ENCODE measurements at places on chromosomes 5 and 9.

DNA sequence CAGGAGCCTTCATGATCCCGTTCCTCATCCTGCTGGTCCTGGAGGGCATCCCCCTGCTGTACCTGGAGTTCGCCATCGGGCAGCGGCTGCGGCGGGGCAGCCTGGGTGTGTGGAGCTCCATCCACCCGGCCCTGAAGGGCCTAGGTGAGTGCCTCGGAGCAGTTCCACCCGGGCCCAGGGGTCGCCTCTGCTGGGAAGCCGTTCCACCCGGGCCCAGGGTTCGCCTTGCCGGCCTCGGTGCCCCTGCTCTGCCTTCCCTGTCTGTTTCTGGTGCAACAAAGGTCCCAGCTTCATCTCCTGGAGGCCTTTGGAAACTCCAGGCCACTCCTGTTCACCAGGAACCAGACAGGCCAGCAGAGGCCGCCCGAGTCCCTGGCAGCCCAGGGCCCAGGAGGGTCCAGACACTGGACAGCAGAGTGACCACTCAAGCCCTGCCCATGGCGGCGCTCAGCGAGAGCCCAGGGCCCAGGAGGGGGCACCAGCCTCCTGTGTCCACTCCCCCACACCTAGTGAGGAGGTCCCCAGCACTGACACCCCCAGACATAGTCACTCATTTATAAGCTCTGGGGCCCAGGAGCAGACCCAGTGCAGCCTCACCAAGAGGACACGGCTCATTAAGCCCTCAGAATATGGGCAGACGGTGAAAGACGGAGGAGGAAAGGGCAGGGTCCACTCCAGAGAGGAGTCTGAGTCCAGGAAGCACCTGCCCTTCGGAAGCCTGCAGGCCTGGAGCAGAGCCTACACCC, 7.5 kb downstream of the SLC6A19 start:
- DNase-seq = peak; percentile 45

DNA sequence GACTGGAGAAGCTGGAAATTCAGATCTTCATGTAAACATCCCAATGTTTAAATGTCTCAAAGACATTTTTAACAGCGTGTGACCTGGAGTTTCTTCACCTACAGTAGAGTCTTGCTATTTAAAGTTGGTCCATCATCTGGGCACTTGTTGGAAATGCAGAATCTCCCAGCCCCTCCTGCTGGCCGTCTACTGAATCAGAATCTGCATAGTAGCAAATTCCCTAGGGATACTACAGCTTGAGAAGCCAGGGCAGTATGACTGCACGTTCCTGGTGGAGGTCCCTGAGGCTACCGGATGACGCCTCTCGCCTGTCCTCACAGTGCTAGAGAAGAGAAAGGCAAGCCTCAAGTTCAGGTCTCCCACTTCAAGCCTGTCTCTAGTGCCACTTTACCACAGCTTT, 15.7 kb downstream of the SAP30L start:
- no peak for DNase-seq

DNA sequence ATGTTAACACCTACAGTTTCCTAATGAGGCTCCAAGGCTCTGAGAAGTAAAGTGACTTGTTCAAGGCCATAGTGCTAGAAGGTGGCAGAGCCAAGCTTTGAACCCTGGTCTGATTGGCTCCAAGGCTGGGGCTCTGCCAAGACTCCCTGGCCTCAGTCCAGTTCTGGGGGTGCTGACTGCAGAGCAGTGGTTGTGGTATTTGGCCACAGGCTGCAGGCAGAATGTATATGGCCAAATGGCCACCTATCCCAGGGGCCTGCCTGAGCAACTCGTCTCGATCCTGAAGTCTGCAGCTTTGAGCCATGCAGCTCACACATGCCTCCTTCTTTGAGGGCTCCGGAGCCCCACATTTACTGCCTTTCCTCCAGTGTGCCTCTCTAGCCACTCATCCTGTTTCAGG, 9.7 kb upstream of the NEK6 start:
- DNase-seq = no peak

DNA sequence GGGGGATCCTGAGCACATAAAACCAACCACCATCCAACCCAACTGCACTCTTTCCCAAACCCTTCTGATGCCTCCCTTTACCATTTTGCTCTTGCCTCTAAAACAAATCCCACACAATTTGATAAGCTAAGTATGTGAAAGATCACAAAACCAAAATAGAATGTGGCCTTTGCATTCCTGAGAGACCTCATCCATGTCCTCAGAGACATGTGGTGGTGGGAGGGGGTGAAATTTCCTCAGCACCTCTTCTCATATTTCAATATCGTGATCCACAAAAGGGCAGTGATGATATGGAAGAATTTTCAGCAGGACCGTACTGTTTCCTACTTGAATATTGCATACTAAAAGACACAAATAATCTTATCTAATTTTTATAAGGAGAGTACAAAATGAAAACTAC, 423.3 kb downstream of the TLE1 start:
- DNase-seq = no peak

DNA sequence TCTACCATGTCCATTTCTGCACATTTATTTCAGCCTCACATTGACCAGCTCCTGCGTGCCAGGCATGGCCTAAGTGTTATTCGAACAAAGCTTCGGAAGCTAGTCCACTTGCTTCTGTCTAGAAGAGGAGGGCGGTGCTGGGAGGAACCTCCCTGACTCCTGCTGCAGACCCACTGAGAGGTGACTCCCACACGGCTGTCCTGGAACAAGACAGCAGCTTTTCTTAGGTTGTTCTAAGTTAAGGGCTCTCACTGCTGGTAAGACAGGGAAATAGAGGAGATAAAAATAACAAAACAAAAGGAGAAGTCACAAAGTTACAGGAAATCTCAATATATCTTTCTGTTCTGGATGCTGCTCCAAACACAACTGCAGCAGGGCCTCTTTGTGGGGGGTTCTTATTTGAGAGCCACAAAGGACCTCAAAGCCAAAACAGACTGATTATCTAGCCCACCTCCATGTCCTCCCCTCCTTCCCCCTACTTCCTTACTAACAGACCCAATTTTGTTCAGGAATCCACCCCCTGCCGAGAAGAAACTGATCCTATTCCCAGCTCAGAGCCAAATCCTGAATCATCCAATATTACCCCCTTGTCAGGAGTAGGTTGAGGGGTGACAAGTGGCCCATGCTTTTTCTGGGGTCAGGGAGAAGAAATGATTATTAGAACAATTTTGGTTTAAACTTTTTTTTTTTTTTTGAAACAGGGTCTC, 28.4 kb upstream of the KCNIP1 start:
- no peak for DNase-seq

DNA sequence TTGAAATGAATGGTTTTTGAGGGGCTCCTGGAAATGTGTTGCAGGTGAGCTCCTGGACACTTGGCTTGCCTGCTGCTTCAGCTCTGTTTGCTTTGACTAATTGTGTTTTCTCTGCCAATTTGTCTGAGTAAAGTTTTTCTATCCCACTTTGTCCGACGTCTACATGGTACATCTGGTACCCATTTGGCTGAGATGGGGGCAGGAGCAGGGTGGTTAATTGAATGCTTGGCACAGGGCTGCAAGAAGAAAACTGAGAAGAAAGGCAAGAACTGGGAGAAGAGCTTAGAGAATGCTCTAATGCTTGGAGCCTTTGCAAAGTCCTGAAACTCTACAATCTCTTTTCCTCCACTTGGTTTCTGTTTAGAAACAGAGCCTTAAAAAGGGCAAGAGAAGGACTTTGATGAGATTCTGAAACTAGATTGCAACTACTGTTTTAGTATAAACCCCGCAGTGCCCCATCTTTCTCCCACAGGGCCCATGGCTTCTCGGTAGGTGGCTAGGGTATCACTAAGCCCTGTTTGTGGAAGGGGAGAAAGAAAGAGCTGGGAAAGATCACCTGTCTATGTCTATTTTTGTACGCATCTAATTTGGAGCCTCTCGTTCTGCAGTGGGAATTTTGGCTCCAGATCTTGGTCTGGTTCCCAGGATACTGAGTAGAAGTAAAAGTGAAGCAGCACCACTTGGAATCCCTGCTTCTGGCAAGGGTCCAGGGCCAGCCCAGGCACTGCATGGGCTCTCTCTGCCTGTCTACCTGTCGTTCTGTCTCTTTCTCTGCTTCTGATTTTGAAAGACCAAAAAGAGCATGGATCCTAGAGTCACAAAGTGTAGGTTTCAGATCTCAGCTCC, 214.4 kb downstream of the SEMA6A start:
- DNase-seq = no peak

DNA sequence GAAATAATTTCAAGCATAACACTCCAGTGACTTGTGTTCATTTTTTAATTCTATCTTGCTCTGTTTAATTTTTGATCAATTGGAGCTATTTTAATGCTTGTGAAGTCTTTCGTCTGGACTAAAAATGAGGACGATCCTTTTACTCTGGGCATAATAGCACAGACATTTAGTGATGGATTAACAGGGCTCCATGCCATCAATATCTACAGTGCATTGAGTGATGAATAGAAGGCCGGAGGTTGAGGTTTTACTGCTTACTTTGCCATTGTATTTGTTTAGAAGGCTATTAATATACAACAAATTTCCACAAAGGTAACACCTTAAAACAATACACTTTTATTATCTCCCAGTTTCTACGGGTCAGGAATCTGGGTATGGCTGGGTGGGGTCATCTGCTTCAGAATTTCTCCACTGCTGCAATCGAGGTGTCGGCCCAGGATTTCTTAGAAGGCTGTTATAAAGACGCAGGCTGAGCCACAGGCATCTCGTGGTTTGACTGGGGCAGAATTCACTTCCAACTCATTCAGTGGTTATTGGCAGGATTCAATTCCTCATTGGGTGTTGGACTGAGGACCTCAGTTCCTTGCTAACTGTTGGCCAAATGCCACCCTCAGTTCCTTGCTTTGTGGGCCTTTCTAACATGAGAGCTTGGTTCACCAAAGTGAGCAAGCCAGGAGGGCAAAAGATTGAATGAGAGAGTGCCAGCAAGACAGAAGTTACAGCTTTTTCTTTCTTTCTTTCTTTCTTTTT, 265.4 kb upstream of the VLDLR start:
- DNase-seq = no peak

GRCh38 chr9:89604729-89605464, at the start of gene GADD45G:
Gene GADD45G (plus strand): TSS chr9:89605012. CDS start chr9:89605122, 110 bp downstream.
- peak; percentile 69 for DNase-seq

DNA sequence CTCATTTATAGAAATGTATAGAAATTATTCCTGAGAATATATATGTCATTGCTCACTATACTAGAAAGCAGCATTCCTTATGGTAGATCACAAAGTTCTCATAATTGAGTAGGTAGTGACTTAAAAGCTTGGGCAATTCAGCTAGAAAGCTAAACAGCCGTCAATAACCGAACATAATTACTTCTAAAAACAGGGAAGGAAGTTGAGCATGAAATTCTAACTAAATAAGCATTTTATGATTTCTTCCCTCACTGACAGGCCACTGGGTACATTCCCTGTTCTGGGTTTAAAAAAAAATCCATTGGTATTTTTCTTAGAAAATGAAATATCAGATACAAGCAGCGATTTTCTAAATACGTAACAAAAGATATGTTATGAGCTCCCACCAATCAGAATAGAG, 91.1 kb upstream of the DAB2 start:
- no peak for DNase-seq

DNA sequence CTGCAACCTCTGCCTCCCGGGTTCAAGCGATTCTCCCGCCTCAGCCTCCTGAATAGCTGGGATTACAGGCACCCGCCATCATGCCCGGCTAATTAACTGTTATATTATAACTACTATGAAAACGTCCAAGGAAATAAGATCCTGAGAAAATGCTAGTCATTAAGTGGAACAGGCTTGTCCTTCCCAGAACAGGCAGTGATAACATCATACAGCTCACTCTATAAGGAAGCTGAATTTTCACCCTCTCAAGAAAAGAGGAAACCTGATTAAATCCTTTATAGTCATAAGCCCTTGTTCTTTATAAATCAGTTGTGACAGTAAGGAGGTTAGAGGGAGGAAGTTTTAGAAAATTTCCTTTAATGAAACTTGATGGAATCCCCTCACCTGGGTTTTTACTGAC, 163.9 kb upstream of the CLINT1 start:
- DNase-seq = no peak

- no peak for DNase-seq
These were observed 106.3 kb upstream of the SPOCK1 start for GRCh38 chr5:137605411-137605810.

- DNase-seq = no peak
These were observed 184.1 kb downstream of the CCDC192 start for GRCh38 chr5:127887282-127887681.

DNA sequence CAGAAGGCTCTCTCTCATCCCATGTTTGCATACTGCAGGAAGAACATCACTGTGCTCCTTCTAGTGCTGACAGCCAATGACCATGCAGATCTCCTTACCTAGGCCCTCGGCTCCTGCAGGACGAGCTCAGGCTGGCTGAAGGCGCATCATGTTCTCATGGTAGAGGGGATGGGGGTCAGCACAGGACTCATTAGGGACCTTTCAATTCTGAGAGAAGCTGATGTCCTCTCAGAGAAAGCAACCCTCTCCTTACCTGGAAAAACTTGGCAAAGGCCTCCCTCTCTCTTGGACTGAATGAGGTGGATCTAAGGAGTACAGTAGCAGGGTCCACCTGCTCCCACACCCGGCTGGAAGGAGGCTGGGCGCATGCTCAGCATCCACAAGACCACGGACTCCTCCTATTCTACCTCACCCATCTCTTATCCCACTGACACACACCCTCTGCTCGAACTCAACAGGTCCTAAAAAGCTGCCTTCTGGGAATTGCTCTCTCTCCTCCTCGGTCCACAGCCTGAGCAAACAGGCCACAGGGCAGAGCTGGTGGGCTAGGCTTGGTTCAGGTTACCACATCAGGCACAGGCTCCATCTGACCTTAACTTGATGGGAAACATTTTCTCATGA, 2.9 kb downstream of the IPPK start:
- no peak for DNase-seq

- DNase-seq = peak; percentile 61
These were observed 22.5 kb upstream of the PTPN3 start for GRCh38 chr9:109520475-109521132.

DNA sequence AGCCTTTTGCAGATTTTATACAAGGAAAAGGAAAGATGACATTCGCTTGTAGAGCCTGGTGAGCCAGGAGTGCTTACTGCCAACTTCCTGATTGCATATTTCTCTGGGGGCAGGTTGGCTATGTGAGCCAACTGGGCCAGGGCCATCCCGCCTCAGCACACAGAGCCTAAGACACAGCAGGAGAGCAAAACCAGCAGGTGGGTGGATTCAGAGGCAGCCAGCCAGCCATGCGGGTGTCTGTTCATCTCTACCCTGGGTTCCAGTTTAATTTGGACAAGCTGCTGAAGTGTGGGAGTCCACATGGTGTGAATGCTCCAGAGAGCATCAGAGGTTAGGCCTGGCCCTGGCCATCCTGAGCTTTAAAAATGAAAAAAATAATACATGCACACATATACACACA, 291.4 kb downstream of the ARHGEF28 start:
- DNase-seq = no peak

GRCh38 chr5:88394536-88395175, 126.0 kb upstream of the TMEM161B start:
- no peak for DNase-seq

- no peak for DNase-seq
These were observed 108.4 kb upstream of the ALDH1B1 start for GRCh38 chr9:38284039-38284575.

GRCh38 chr9:5459289-5459829, 9.0 kb downstream of the CD274 start:
- no peak for DNase-seq

- DNase-seq = no peak
These were observed 172.2 kb downstream of the ERCC6L2 start for GRCh38 chr9:96047741-96048103.

All from neural crest cell (in vitro differentiated cells).